ENCODE measurements at places on chromosomes 16 and 17.

GRCh38 chr17:18248300-18248731, 10.2 kb downstream of the FLII start:
- DNase-seq = peak; percentile 95

DNA sequence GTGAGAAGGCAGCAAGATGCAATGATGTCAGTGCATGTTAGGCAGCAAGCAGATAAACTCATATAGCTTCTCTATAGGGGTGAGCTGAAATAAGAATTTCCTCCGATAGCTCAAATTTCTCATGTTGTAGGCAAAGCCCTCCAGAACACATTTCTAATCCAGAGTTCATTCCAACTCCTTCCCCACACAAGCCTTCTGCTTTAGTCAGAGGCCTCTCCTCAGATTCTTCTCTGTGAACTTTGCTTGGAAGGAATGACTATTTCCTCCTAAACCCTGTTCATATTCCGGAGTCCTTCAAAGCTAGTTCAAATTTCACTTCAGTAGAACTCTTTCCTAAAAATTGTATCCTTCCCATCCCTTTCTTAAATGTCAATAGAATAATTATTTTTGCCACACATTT, 144.8 kb downstream of the KCNJ2 start:
- DNase-seq = no peak

DNA sequence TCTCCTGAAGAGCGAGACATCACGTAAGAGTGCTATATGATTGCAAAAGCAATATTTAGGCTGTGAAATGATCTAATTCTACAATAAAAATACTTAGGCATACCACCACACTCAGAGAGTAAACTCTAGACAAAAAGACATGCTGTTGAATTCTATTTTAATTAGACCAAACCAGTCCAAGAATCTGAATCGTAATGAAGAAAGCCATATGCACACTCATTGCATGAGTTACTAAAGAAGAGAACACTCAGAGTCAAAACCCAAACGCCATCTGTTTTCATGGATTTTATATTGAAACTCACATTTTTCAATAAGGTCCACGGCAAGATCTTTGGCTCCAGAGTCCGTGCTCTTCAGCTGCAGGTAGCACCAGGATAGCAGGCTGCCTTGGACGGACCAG, 65.2 kb downstream of the ZZEF1 start:
- DNase-seq = no peak

DNA sequence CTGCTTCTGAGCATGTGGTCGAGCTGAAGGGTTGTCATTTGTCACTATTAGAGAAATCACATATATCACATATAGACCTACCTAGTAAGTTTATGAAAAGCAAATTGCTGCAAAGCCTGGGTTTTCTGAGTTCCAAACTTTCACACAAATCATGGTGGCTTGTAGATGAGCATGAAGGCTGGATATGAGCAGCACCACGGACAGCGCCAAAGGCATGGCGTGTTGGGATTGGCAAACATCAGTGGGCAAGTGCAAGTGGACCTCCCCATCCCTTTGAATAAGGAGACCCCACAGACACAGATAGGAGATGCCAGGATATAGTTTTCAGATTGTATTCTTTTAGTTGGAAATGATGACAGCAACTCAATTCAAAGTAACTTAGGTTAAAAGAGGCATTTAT, 77.6 kb upstream of the CACNG3 start:
- DNase-seq = no peak

GRCh38 chr16:88973007-88973410, 4.0 kb downstream of the CBFA2T3 start:
- DNase-seq = no peak

DNA sequence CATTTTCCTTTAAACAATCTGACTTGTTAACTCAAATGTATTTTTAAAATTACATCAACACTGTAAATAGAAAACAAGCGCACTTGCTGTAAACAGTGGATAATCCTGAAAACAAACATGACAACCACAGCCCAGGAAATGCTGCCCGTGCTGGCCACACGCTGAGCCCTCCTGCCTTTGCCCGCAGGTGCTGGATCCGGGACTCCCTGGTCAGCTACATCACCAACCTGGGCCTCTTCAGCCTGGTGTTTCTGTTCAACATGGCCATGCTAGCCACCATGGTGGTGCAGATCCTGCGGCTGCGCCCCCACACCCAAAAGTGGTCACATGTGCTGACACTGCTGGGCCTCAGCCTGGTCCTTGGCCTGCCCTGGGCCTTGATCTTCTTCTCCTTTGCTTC, 6.6 kb upstream of the ADGRG3 start:
- DNase-seq = no peak

GRCh38 chr17:60573236-60574051, 26.5 kb upstream of the PPM1D start:
- DNase-seq = no peak
